Transverse colon (tissue), 4 donors: ENCODE measurements at places on chromosomes 1 and 21. TPM values are rescaled to one million over a fixed set of nuclear protein-coding genes. Genes with fewer than 3 reads are reported as not detected.

ADAM30 gene
- total RNA-seq: not detected

GRCh38 chr1:162663086-162663485 lies 30.8 kb downstream of the DDR2 start:
- no peaks in the 10 kb centered on the region for H3K36me3 ChIP-seq
- no peak overlapping the region for H3K4me3 ChIP-seq
- H3K27me3 ChIP-seq: no peaks in the 10 kb centered on the region
- no peak for DNase-seq
- peak overlapping the region; percentile 2 for H3K27ac ChIP-seq

- H3K36me3 ChIP-seq: peaks cover 9% of the 10 kb centered on the region
- DNase-seq: no peak
- no peak overlapping the region for H3K4me3 ChIP-seq
Measured at GRCh38 chr1:234395297-234395696, 22.0 kb downstream of the COA6 start.

DNA sequence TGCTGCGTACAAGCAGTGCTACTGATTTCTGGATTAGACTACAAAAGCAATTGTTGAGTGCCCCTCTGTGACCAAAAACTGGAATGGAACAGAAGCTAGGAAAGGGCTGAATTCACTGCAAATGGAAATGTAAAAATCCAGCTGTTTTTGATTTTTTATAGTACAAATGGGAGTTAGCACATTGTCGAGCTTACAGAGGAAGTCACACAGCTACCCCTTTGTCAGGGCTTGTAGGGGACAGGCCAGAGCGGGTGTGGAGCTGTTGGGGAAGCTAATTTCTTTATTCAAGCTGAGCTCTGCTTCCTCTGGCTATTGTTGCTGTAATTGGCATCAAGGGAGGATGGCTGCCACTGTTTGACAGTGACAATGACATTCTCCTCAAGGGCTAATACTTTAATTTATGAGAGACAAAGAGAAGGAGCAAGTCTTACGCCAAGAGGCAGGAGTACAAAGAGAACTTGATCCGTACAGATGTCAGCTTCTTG lies 96.1 kb downstream of the SLC35F3 start:
- no peak overlapping the region for H3K4me3 ChIP-seq
- DNase-seq: no peak
- no peaks in the 10 kb centered on the region for H3K27me3 ChIP-seq
- no peaks in the 10 kb centered on the region for H3K4me1 ChIP-seq
- H3K36me3 ChIP-seq: no peaks in the 10 kb centered on the region

DNA sequence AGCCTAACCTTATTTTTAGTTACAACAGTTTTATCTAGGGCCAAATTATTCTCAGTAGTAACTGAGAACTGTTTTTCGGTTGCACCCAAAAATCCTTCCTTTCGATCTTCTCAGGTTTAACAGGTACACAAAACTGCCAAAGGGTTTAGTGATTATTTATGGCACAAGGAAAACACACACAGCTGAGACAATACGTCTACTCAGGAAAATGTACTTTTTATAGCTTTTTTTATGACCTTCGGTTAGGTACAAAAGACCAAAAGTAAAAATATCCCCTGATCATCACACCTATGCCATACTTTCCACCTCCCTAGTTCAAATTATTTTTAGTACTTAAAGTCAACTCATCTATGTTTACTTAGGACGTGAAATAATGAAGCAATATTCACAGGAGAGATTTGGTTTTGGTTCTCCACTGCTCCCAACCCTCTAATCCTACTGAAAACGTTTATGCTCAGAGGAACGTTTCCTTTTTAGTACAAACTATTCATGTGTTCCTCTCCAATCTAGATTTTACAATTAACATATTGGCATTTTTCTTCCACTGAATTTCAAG lies 48.7 kb downstream of the TTLL7 start:
- no peaks in the 10 kb centered on the region for H3K27me3 ChIP-seq
- H3K27ac ChIP-seq: no peak overlapping the region
- no peak overlapping the region for H3K4me3 ChIP-seq
- no peaks in the 10 kb centered on the region for H3K4me1 ChIP-seq
- no peak for DNase-seq

- DNase-seq: no peak
- H3K27me3 ChIP-seq: no peaks in the 10 kb centered on the region
- no peak overlapping the region for H3K27ac ChIP-seq
- no peak overlapping the region for H3K4me3 ChIP-seq
Measured at GRCh38 chr1:67264899-67265298, 42.8 kb upstream of the IL12RB2 start.

DNA sequence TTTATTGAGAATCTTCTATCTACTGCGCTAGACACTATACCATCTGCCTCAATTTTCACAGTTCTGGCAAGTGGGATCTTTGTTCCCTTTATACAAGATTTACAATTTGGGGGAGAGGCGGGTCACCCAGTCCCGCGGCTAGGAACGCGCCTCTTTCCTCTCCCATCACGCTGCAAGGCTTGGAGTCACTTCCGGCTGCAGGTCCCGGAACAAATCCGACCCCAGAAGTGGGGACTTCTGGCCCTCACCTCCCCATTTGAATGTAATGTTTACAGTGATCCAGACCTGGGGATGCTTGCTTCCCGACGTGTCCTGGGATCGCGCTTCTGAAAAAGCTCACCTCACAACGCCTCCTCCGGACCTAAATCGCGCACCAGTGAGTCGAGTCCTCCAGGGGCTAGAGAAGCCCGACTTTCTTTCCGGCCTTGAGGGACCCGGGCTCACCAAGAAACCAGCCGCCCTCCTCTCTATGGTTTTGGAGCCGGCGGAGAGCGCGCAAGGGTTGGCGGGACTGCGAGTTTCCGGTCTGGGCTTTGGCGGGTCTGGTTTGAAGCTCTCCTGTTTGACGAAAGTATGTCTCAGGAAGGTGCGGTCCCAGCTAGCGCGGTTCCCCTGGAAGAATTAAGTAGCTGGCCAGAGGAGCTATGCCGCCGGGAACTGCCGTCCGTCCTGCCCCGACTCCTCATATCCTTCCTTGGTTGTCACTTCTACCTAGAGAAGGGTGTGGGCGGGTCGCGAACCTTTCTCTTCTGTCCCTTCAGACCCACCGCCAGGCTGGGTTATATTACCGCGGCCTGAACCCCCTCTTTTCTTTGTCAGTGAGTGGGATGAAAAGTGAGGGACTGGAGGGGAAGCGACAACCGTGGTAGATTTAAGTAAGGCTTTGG lies at the start of gene METTL18:
METTL18 (minus strand) TSS at position 378 of the 887 bp plus-strand sequence. CDS start 1,212 bp downstream, outside the sequence.
- H3K4me3 ChIP-seq: peak within 1 kb of the TSS; percentile 49
- H3K4me1 ChIP-seq: peaks cover 14% of the 10 kb centered on the region
- H3K27me3 ChIP-seq: no peaks in the 10 kb centered on the region
- H3K27ac ChIP-seq: peak within 1 kb of the TSS; percentile 88
- no peaks in the 10 kb centered on the region for H3K36me3 ChIP-seq
- peak; percentile 93 for DNase-seq

DNA sequence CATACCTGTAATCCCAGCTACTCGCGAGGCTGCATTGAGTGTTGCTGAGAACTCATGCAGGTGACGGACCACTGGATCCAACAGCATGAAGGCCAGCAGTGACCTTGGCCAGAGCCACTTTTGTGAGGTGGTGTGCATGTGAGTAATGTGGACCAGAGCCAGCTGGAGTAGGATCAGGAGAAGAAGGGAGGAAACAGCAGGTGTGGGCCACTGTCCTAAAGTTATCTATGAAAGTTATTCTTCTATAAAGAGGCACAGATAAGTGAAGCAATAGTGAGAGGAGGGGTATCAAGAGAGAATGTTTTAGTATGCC lies 47.8 kb downstream of the TCP10L start:
- no peaks in the 10 kb centered on the region for H3K27me3 ChIP-seq
- no peak overlapping the region for H3K4me3 ChIP-seq
- no peaks in the 10 kb centered on the region for H3K36me3 ChIP-seq
- H3K4me1 ChIP-seq: no peaks in the 10 kb centered on the region
- no peak for DNase-seq

DNA sequence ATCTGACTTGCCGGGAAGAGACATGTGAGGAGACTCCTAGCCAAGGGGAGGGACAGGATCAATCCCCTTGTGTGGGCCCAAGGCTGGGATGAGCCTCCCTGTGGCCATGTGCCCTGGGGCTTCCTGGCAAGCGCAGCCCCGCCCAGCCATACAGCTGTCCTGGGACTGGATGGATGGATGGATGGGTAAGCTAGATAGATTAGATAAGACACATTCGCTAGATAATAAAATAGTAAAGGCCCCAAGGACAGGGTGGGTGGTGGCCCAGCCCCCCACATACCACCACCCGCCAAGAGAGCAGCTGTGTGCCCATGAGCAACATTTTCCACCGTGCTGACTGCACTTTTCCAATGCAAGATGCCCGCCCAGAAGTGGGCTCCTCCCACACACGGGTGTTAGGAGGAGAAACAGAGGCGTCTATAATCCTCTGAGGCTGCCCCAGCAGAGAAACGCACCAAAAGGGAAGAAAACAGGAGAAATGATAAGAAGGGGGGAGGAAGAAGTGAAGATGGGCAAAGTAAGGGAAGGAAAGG lies 25.1 kb downstream of the ZBTB17 start:
- no peak for DNase-seq
- no peaks in the 10 kb centered on the region for H3K36me3 ChIP-seq
- peaks cover 25% of the 10 kb centered on the region for H3K4me1 ChIP-seq
- H3K27ac ChIP-seq: peak overlapping the region; percentile 90
- H3K27me3 ChIP-seq: no peaks in the 10 kb centered on the region
- H3K4me3 ChIP-seq: no peak overlapping the region

GRCh38 chr1:160282807-160283206 lies 2.1 kb downstream of the PEX19 start:
- no peak for DNase-seq
- peaks cover 16% of the 10 kb centered on the region for H3K4me1 ChIP-seq
- H3K36me3 ChIP-seq: peaks cover 39% of the 10 kb centered on the region
- H3K27ac ChIP-seq: no peak overlapping the region
- H3K27me3 ChIP-seq: no peaks in the 10 kb centered on the region

GRCh38 chr1:151542710-151543129 lies 2.6 kb downstream of the TUFT1 start:
- peak overlapping the region; percentile 95 for H3K27ac ChIP-seq
- H3K27me3 ChIP-seq: no peaks in the 10 kb centered on the region
- H3K4me1 ChIP-seq: peaks cover 33% of the 10 kb centered on the region
- no peak overlapping the region for H3K4me3 ChIP-seq
- DNase-seq: no peak

- H3K27ac ChIP-seq: no peak overlapping the region
- no peaks in the 10 kb centered on the region for H3K27me3 ChIP-seq
- no peak for DNase-seq
- H3K36me3 ChIP-seq: no peaks in the 10 kb centered on the region
- H3K4me3 ChIP-seq: no peak overlapping the region
- H3K4me1 ChIP-seq: no peaks in the 10 kb centered on the region
Measured at GRCh38 chr1:169250022-169250421, 117.6 kb downstream of the NME7 start.

- H3K27me3 ChIP-seq: peaks cover 6% of the 10 kb centered on the region
- DNase-seq: no peak
- no peak overlapping the region for H3K27ac ChIP-seq
- no peaks in the 10 kb centered on the region for H3K36me3 ChIP-seq
Measured at GRCh38 chr1:33682371-33682770, 181.5 kb upstream of the HMGB4 start.

ITLN2 gene
- not detected for total RNA-seq

DNA sequence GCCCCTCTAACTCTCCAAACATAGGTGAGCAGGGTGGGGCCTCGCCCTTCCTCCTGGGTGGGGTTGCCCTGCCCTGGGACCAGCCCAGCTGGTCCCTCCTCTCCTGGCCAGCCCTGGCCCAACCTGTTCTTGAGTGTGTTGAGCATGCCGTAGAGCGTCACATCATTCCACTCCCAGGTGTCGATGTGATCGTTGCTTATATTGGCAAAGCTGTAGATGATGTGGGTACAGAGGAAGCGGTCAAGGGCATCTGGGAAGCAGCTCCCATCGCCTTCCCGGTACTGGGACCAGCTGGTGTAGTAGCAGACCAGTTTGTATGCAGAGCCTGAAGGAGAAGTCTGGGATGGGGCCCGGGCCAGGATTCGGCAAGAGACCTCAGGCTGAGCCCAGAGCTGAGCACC lies 1.4 kb downstream of the CHI3L1 start:
- peak; percentile 3 for DNase-seq
- no peaks in the 10 kb centered on the region for H3K36me3 ChIP-seq
- H3K27ac ChIP-seq: no peak overlapping the region
- no peak overlapping the region for H3K4me3 ChIP-seq
- H3K4me1 ChIP-seq: no peaks in the 10 kb centered on the region
- H3K27me3 ChIP-seq: no peaks in the 10 kb centered on the region
